ENCODE measurements at places on chromosomes 5 and 9.

- DNase-seq: no peak
These were observed 68.4 kb downstream of the SLC25A46 start for GRCh38 chr5:110807169-110807568.

DNA sequence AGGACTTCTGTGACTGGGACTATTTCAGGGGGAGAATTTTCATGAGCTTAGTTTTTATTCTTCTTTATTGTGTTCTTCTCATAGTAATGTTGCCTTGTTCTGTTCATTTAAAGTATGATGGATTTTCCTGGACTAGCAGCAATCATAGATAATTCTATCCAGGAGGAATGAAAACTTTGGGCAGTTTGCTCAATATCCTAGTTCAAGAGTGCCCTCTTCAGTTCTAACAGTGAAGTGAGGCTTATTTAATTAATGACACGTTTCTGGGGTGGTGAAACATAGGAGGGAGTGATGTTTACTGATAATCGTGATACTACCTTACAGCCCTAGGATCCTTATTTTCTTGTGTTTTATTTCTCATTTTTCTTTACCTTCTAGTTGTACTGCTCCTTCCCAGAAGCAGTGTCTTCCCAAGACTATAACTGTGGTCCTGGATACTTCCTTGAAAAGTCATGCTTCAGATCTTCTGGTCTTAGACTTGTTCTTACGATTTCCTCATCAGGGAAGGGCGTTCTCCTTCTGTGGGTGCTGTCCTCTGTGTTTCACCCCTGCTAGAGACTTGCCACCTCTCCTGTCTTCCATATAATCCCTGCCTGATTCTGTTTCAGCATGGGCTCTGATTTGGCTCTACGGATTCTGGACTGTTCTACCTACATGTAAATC, 57.4 kb downstream of the CFAP95 start:
- DNase-seq: peak; percentile 33

- DNase-seq: no peak
These were observed 516 bp downstream of the MAST4 start for GRCh38 chr5:66596636-66597182.

- DNase-seq: no peak
These were observed 4.3 kb upstream of the DHFR start for GRCh38 chr5:80659106-80659505.

DNA sequence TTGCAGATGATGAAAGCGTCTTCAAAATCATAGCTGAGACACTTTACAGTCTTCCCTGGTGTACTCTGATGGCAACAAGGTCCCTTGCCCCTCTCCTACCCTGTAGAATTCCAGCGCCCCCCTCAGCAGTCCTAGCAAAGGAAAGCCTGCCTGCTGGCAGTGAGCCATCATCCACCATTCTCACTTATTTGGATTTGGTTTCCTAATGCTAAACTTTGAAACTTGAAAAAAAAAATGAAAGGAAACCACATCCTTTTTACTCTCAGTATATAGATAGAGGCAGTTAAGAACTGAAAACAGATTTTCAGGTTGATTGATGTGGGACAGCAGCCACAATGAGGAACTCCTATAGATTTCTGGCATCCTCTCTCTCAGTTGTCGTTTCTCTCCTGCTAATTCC, at the start of gene GZMA:
Gene GZMA (plus strand): TSS at position 299 of the 400 bp plus-strand sequence. CDS start 37 bp downstream, at position 336.
- no peak for DNase-seq

GRCh38 chr5:173420108-173420507, 91.9 kb upstream of the STC2 start:
- DNase-seq: no peak

DNA sequence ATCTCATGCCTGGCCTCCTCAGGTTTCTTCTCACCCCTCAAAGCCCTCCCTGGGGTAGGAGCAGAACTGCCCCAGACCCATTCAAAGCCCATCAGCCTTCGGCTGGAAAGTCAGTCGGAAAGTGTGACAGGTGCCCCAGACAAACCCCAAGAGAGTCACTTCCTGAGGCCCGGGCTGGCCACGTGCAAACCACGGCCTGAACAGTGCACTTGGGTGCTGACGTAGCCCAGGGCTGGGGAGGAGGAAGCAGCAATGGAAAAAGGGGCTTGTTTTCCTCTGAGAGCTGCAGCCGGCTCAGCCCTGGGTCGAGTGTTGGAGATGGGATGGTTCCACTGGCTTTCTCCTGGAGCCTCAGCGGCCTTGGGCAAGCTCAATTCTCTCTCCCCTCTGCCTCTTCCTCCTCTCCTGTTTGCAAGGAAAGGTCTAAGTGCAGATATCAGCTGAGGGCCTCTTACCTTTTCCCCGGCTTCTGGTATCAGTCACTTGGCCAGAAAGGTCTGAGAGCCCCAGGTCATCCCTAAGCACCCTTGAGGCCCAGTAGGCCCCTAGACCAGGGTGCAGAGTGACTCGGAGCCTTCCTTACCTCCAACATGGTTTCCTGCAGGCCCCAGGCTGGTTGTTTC, 5.9 kb upstream of the EGR1 start:
- no peak for DNase-seq

GRCh38 chr9:131276891-131277286, 579 bp upstream of the FAM78A start:
- DNase-seq: no peak

DNA sequence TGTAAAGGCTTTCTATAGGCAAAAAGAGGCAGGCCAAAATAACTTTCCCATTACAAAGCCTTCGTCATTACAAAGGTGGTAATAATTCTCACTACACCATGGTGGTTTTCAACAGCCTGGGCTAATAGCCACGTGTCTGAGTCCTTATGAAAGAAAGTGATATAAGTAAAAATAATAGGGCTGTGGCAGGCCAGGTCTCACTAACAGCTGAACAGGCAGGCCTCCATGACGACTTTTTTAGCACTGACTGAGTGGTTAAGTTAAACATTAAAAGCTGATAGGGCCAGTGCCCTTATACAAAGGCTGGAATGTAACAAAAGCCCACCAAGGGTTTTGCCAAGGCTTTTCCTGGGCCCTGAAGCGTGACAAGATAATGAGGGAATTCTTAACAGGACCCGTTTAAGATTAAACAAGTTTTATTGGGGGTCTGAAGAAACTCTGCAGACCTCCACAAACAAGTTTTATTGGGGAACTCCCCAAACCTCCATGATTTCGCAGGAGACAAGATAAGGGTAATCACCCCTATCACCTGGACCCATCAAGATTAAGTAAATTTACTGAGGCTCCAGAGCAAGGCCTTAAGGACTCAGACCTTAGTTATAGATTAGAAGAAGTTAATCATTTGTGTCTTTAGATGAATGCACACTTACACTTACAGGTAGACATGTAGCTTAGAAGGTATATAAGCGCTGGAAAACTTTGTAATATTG, 412.9 kb downstream of the CHSY3 start:
- DNase-seq: no peak

GRCh38 chr9:87592554-87593358, 95.1 kb downstream of the DAPK1 start:
- DNase-seq: no peak

GRCh38 chr5:54537725-54538124, 20.2 kb downstream of the SNX18 start:
- no peak for DNase-seq

DNA sequence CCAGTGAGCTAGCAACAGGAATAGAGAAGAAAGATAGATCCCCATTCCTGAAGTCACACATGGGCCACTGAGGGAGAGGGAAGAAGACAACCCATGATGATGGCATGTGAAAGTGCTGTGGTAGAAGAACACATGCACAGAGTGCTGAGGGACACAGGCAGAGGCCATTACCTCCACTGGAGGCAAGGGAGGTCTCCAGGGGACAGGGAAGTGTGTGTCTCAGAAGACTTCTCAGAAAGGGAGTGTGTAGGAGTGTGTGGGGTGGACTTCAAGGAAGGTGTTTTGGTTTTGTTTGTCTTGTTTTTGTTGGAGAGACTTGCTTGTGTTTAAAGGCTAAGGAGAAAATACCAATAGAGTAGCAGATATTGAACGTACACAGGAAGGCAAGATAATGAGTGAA, 77.0 kb upstream of the SMARCA2 start:
- no peak for DNase-seq

DNA sequence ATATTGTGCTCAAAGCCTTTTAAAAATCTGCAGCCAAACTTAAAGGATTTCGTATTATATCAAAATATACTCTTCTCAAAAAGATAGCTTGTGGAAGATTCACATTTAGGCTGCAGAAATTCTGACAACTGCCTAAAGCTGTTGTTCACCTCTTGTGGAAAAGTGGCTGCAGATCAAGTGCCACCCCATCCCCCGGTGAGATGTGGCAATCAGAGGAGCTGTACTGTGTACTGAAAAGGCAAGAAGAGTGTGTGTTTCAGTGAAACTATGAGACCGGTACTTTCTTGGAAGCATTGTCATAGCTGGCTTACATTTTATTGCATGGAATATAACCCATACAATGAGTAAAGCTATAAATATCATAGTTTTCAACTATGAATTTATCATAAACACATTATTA, 64.3 kb downstream of the CDH18 start:
- DNase-seq: no peak

DNA sequence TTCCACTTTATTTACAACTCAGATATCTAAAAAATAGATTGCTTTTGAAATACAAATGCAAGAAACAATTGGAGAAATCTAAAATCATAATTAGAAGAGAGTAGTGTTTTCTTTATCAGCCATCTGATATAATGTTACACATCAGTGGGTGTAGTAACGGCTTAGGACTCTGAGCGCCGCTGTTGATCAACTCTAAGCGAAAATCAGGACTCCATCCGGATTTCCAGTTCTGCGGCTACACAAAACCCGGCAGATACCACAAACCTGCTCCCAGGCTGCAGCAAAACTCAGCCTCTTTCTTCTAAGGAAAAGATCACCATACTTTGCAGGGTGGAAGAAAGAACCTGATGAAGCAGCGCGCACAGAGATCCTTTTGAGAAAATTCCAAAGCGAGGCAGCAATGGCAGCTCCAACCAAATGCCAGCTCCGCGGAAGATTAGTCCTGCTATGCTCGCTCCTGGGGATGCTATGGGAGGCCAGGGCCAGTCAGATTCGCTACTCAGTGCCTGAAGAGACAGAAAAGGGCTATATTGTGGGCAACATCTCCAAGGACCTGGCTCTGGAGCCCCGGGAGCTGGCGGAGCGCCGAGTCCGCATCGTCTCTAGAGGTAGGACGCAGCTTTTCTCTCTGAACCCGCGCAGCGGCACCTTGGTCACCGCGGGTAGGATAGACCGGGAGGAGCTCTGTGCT, at the start of gene PCDHGA9:
Gene PCDHGA9 (plus strand): TSS at position 226 of the 691 bp plus-strand sequence. CDS start 175 bp downstream, at position 401.
- DNase-seq: no peak

GRCh38 chr5:59238126-59238902, 655.2 kb downstream of the PDE4D start:
- no peak for DNase-seq

DNA sequence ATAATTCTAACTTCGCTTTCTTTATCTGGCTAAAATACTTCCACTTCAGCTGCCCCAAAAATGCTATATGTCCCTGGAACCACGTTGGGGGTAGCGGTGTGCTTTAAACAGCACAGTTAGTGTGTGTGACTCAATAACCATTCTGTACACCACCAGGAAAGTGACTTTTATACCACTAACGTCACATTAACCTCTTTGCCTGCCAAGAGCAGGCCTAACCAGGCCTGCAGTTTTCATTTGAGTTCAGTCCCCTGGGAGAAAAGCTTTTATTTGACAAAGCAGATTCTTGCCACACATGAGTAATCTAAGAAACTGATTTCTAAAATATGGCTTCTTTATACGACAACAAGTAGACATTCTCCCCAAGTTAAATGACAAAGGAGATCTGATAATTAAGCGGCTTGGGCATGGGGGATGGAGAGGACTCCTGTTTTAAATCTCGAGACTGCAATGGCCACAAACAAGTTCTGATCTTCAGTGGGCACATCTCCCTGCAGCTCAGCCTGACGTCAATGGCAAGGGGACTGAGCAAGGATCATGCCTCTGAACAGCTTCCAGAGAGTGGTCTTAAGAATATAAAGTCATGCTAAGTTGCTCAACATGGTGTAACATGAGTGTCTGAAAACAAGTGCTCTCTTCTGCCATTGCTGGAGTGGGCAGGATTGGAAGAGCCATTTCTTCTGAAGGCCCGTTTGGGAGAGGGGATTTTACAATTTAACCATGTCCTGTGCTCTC, 91.8 kb downstream of the GLIS3 start:
- no peak for DNase-seq

GRCh38 chr9:6068983-6069382, 53.6 kb upstream of the RANBP6 start:
- DNase-seq: no peak

- DNase-seq: no peak
These were observed 13.9 kb downstream of the NEK6 start for GRCh38 chr9:124271660-124272059.

- DNase-seq: no peak
These were observed 12.6 kb downstream of the PBX3 start for GRCh38 chr9:125759764-125760129.

DNA sequence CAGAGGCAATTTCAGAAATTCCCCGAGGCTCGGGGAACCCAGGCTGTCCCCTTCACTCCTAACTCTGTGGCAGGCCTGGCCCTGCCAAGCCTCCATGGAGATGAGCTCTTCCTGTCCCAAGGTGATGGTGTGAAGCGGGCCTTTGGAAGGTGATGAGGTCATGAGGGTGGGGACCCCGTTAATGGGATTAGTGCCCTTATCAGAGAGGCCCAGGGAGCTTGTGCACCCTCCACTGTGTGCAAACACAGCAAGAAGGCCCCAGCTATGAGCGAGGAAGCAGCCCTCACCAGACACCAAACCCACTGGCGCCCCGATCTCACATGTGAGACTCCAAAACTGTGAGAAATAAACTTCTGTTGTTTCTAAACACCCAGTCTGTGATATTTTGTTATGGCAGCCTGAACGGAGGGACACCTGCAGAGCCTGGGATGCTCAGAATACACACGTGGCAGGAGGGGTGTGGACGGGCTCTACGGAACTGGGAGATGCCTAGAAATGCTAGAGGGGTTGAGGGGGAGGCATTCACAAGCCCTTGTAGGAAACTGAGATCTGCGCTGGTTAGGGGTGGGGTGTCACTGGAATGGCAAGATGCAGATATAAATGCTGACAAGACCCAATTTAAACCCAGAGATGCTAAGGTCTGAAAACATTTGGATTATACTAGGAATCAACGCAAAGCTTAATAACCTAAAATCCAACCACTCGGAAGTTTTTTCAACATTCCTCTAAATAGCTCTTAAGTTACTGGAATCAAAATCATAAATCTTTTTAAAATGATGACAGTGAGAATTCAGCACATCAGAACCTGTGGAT, 46.9 kb downstream of the ADAMTS2 start:
- DNase-seq: no peak

DNA sequence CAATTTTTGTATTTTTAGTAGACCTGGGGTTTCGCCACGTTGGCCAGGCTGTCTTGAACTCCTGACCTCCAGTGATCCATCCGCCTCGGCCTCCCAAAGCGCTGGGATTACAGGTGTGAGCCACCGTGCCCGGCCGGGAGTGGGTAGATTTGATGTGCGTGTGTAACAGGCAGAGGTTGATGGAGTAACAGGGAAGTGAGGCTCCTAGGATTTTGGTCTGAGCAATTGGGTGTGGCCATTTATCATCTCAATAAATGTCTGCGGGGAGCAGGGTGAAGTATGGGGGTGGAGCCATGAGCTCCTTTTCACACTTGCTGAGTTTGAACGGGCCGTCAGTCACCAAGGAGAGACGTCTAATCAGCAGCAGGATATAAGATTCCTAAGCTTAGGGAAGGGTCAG, 1.2 kb upstream of the REXO4 start:
- DNase-seq: no peak
